NCI-H1436 (cell line): ENCODE measurements at places on chromosomes 7 and 10.

GRCh38 chr7:157682946-157683746 is 346.3 kb downstream of the DNAJB6 start:
- DNase-seq: no peak

- no peak for DNase-seq
Observed at GRCh38 chr10:126425489-126426065, 37.3 kb upstream of the ADAM12 start.

DNA sequence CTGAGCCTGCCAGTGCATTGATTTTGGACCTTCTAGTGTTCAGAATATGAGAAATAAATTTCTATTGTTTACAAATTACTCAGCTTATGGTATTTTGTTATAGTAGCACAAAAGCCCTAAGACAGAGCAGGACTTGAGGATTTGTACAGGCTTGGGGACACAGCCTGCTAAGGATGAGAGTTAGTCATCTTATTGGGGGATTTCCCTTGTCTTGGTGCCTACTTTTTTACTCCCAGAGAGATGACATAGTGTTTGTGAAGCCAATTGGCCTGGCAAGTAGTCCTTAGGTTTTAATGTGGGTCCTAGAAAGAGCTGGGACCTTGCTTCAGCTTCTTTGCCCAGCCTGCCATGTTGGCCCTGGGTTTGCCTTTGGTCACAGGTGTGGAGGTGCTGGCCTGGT is 364.0 kb downstream of the REEP3 start:
- DNase-seq: no peak

DNA sequence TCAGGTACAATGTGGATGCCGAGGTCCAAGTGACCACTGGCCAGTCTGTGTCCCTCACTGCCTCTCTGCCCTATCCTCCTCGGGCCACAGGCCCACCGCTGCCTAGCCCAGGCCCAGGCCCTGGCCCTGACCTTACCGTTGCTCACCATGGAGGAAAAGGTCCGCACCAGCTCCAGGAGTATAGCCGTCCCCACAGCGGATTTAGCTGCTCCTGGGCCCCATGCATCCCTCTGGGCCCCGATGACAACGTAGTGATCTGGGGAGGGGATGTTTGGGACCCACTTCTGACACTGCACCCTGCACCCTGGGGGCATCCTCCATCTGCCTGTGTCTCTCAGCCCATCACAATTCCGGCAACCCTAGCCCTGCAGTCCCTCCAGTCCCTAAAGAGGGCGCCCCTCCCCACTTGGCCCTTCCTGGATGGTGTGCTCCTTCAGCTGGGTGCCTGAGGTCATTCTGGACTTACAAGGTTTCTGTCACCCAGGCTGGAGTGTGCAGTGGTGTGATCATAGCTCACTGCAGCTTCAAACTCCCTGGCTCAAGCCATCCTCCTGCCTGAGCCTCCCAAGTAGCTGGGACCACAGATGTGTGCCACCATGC is 12.1 kb downstream of the TFR2 start:
- DNase-seq: no peak

- no peak for DNase-seq
Observed at GRCh38 chr7:157841773-157842370, 505.1 kb downstream of the DNAJB6 start.
